ENCODE measurements at places on chromosomes 5 and 9. TPM values are rescaled to one million over a fixed set of nuclear protein-coding genes. Genes with fewer than 3 reads are reported as not detected.

DNA sequence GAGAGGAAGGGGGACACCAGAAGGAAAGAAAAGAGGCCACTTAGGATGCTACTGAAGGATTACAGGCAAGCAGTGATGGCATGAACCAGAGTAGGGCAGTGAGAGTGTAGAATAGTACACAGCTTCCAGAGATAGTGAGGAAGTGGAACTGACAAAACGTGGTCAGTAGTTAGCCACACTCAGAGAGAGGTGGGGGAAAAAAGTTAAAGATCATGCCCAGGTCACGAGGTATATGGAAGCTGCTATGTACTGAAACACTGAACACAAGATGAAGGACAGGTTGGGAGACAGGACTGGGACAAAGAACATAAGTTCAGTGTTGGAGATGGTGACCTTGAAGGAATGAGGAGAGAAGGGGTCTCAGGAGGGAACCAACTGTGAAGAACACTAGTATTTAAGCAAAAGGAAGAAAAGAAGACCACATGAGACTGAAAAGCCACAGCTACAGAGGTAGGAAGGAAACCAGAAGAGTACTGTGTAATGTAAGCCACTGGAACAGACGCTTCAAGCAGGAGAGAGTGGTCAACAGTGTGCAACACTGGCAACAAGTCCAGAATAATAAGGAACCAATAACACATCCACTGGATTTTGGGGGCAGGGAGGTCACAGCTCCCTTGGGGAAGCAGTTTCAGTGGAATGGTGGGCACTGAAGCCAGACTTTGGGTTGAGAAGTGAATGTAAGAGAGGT lies 45.5 kb downstream of the ELL2 start:
- H3K36me3 ChIP-seq, result no peaks in the 10 kb centered on the region
- peaks cover 18% of the 10 kb centered on the region for H3K4me1 ChIP-seq
- H3K27ac ChIP-seq, result no peak overlapping the region
- H3K4me3 ChIP-seq, result no peak overlapping the region
- H3K27me3 ChIP-seq, result no peaks in the 10 kb centered on the region

- no peaks in the 10 kb centered on the region for H3K4me1 ChIP-seq
- no peak overlapping the region for H3K27ac ChIP-seq
- H3K4me3 ChIP-seq, result no peak overlapping the region
- H3K27me3 ChIP-seq, result no peaks in the 10 kb centered on the region
Observed at GRCh38 chr9:114770991-114771390, 34.8 kb downstream of the TNFSF15 start.

DNA sequence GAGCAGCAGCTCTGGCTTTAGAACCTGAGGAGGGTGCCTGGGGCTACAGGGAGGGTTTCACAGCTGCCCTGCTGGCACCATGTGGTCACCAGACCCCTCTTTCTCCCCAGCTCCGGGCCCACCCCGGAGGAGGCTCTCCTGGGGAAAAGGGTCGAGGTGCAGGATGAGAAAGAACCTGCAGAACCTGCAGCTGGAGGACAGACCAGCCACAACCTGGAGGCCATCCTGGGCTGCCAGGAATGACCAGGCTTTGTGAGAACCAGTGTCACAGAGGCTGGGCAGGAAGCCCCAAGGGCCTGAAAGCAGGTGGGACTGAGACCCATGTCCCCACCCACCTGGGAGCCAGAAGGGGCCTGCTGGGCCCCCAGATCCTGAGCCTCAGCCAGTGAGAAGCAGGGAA lies 23.0 kb downstream of the SEMA4D start:
- H3K27me3 ChIP-seq, result no peaks in the 10 kb centered on the region
- peak overlapping the region; percentile 40 for H3K27ac ChIP-seq
- H3K4me3 ChIP-seq, result no peak overlapping the region
- H3K36me3 ChIP-seq, result no peaks in the 10 kb centered on the region
- no peak for DNase-seq

DNA sequence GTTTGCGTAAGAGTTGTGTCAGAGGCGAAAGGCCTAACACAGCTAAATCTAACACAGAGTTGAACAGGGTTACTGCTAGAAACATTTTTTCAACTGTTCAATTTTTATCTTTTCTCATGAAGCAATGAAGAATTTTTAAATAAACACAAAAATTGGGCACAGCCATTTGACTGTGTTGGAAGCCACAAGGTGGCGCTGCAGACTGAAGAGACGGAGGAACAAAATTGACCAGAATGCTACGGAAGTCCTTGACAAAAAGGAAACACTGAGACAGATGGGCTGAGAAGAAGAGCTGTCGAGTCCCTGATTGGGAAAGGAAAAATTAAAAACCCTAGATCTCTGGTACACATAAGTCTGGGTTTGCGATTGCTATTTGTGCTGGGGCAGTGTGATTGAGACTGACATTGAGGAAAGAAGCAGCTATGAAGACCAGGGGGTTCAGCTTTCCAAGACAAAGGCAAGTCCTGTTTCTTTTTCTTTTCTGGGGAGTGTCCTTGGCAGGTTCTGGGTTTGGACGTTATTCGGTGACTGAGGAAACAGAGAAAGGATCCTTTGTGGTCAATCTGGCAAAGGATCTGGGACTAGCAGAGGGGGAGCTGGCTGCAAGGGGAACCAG lies at the start of gene PCDHB9:
PCDHB9 (plus strand) TSS at position 265 of the 616 bp plus-strand sequence; CDS start at position 423, 158 bp downstream.
- H3K4me3 ChIP-seq, result no peak within 1 kb of the TSS
- H3K27ac ChIP-seq, result no peak within 1 kb of the TSS
- no peak for DNase-seq
- H3K36me3 ChIP-seq, result no peaks in the 10 kb centered on the region
- H3K27me3 ChIP-seq, result peaks cover 4% of the 10 kb centered on the region
- H3K4me1 ChIP-seq, result no peaks in the 10 kb centered on the region

DNA sequence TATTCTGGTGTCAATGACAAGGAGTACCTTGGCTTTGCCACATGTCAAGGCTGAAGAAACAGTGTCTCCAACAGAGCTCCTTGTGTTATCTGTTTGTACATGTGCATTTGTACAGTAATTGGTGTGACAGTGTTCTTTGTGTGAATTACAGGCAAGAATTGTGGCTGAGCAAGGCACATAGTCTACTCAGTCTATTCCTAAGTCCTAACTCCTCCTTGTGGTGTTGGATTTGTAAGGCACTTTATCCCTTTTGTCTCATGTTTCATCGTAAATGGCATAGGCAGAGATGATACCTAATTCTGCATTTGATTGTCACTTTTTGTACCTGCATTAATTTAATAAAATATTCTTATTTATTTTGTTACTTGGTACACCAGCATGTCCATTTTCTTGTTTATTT lies 19.8 kb downstream of the CD274 start:
- DNase-seq, result no peak
- no peak overlapping the region for H3K27ac ChIP-seq
- H3K27me3 ChIP-seq, result no peaks in the 10 kb centered on the region
- H3K36me3 ChIP-seq, result no peaks in the 10 kb centered on the region
- no peak overlapping the region for H3K4me3 ChIP-seq

DNA sequence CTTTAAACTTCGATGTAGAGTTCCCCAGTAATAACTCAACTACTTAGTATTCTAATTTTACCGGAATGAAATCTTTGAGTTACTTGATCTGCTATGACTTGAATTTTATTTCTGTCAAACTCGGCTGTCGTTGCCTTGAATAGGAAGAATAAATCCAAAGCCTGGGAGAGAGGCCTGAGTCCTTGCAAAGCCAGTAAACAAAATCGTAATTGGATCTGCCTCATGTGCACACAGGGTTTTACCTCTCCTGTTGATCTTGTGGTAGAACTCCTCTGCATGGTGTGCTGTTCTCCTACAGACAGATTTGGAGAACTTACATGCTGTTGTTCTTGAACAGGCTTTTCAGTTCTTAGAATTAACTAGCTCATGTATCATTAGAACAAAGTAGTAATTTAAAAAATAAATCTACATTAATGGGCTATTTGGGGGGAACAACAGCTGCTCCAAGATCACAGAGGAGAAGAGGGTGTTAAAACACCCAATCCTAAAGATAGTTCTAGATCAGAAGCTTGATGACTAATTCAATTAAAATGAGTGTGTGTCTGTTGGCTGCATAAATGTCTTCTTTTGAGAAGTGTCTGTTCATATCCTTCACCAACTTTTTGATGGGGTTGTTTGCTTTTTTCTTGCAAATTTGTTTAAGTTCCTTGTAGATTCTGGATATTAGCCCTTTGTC lies 28.9 kb downstream of the HSPB3 start:
- H3K36me3 ChIP-seq, result no peaks in the 10 kb centered on the region
- H3K27me3 ChIP-seq, result no peaks in the 10 kb centered on the region
- no peaks in the 10 kb centered on the region for H3K4me1 ChIP-seq

DNA sequence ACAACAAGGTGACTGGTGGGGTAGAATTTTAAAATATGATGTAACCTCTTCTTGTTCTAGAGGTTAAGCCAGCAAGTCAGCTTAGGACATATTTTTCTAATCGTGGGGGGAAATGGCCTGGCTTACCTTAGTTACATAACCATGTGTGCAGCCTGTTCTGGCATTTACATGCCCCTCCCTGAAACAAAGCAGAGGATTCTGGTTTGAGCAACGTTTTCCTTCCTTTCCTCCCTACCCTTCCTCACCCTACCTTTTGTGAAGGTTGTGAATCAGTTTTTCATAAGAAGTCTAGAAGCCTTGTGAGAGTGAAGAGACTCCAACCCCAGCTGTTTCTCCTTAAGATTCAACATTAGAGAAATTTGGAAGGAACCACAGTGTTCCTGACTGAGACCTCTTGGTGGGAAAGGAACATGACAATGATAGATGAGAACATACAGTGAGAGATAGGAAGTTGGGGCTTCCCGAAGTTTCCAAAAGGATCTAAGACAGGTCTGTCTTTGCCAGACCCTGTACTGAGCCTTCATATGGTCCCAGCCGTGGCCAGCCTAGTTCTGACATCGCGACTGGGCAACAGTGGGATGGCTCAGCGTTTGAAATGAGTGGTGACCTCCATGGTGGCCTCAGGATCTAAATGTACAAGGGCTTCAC lies 365.2 kb downstream of the SPATA31D1 start:
- H3K36me3 ChIP-seq, result no peaks in the 10 kb centered on the region
- H3K4me1 ChIP-seq, result no peaks in the 10 kb centered on the region
- H3K4me3 ChIP-seq, result no peak overlapping the region
- no peaks in the 10 kb centered on the region for H3K27me3 ChIP-seq
- no peak overlapping the region for H3K27ac ChIP-seq

DNA sequence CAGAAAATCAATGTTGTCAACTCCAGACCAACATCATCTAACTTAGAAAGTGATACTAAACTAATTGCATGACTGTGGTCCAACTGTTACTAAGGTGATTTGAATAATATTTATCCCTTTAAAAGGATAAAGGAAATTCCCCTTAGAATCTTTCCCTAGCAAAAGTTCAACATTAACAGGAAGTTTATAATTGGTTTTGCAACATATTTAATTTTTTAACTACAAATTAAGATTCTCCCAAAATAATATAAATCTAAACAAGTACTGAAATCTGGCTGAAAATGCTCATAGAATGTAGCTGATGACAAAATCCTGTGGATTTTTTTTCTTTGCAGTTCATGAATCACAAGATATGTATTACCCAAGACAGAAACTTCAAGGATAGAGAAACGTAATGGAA lies 151.4 kb downstream of the LPAR1 start:
- no peak overlapping the region for H3K4me3 ChIP-seq
- H3K36me3 ChIP-seq, result no peaks in the 10 kb centered on the region
- H3K27me3 ChIP-seq, result no peaks in the 10 kb centered on the region
- H3K27ac ChIP-seq, result no peak overlapping the region
- H3K4me1 ChIP-seq, result peaks cover 11% of the 10 kb centered on the region
- no peak for DNase-seq

- no peak overlapping the region for H3K4me3 ChIP-seq
- DNase-seq, result no peak
- no peaks in the 10 kb centered on the region for H3K27me3 ChIP-seq
Observed at GRCh38 chr9:83936523-83936922, 15.3 kb upstream of the KIF27 start.

DNA sequence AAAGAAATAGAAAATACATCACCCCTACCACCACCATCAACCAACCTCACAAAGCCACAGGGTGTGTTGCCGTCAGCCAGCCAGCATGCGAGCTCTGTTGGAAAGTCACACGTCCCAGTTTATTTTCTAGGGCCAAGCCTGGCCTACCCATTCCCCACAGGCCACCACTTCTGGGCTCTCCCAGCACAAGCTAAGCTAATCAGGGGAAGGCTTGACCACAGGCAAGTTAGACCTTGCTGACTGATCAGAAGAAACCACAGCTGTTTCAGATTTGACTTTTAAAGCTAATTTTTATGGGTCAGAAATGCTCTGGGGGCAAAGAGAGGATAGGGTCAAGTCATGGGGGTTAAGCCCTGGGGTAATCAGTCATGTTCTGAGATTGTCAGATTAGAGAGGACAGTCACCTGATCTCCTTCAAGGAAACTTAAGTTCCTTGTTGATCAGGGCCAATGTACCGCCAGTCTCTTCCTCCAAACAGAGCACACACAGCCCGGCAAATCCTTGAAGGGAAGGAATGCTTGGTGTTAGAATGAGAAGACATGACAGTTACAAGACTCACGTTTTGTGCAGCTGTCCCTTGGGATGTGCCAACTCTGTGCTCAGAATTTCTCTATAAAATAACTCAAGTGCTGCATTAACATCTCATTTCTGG lies 7.6 kb downstream of the SHB start:
- DNase-seq, result no peak
- peak overlapping the region; percentile 16 for H3K27ac ChIP-seq
- no peaks in the 10 kb centered on the region for H3K36me3 ChIP-seq
- H3K4me3 ChIP-seq, result no peak overlapping the region

GRCh38 chr5:36028816-36029465 lies 37.7 kb downstream of the UGT3A2 start:
- no peaks in the 10 kb centered on the region for H3K36me3 ChIP-seq
- no peaks in the 10 kb centered on the region for H3K27me3 ChIP-seq
- no peak overlapping the region for H3K4me3 ChIP-seq
- H3K27ac ChIP-seq, result no peak overlapping the region
- no peaks in the 10 kb centered on the region for H3K4me1 ChIP-seq

- H3K4me3 ChIP-seq, result no peak overlapping the region
- H3K27me3 ChIP-seq, result no peaks in the 10 kb centered on the region
- no peaks in the 10 kb centered on the region for H3K4me1 ChIP-seq
- no peak for DNase-seq
Observed at GRCh38 chr9:75658301-75658905, 232.1 kb upstream of the PCSK5 start.

GRCh38 chr5:116577064-116577788 lies 2.6 kb upstream of the SEMA6A start:
- H3K36me3 ChIP-seq, result no peaks in the 10 kb centered on the region
- no peak overlapping the region for H3K27ac ChIP-seq
- no peak for DNase-seq
- peaks cover 13% of the 10 kb centered on the region for H3K27me3 ChIP-seq

DNA sequence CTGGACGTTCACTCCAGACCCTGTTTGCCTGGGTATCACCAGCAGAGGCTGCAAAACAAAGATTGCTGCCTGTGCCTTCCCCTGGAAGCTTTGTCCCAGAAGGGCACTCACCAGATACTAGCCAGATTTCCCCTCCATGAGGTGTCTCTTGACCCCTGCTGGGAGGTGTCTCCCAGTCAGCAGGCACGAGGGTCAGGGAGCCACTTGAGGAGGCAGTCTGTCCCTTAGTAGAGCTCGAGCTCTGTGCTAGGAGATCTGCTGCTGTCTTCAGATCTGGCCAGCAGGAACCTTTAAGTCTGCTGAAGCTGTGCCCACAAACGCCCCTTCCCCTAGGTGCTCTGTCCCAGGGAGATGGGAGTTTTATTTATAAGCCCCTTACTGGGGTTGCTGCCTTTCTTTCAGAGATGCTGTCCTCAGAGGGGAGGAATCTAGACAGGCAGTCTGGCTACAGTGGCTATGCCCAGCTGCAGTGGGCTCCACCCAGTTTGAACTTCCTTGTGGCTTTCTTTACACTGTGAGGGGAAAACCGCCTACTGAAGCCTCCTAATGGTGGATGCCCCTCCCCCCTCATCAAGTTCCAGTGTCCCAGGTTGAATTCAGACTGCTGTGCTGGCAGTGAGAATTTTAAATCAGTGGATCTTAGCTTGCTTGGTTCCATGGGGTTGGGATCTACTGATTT lies 253.9 kb downstream of the SPATA31D1 start:
- H3K4me1 ChIP-seq, result no peaks in the 10 kb centered on the region
- DNase-seq, result no peak
- H3K27me3 ChIP-seq, result no peaks in the 10 kb centered on the region
- H3K27ac ChIP-seq, result no peak overlapping the region

The OMD gene
- not detected for total RNA-seq

The SLC25A2 gene
- not detected for total RNA-seq

The ARL10 gene
- 3.4 TPM for total RNA-seq

The HK3 gene
- 6.0 TPM for total RNA-seq
